Spinal cord (tissue), 10 donors: ENCODE measurements at places on chromosomes 3 and 15. TPM values are rescaled to one million over a fixed set of nuclear protein-coding genes. Genes with fewer than 3 reads are reported as not detected.

The PPARG gene
- polyA plus RNA-seq = 3.7 TPM

The UBA7 gene
- 26.4 TPM for polyA plus RNA-seq

The SOX2 gene
- polyA plus RNA-seq = 221 TPM

The CHRNA3 gene
- polyA plus RNA-seq = 7.7 TPM

The MORC1 gene
- polyA plus RNA-seq = 0.14 TPM

The DISP2 gene
- 28.6 TPM for polyA plus RNA-seq

The ARHGEF26 gene
- polyA plus RNA-seq = 48.2 TPM

The MYO1E gene
- polyA plus RNA-seq = 28.7 TPM

The CCR2 gene
- 0.13 TPM for polyA plus RNA-seq

The NEDD4 gene
- polyA plus RNA-seq = 5.7 TPM

The SLC26A6 gene
- polyA plus RNA-seq = 25.6 TPM

The DPP8 gene
- 30.3 TPM for polyA plus RNA-seq

The PP2D1 gene
- polyA plus RNA-seq = 1.1 TPM

The EPM2AIP1 gene
- 35.9 TPM for polyA plus RNA-seq

DNA sequence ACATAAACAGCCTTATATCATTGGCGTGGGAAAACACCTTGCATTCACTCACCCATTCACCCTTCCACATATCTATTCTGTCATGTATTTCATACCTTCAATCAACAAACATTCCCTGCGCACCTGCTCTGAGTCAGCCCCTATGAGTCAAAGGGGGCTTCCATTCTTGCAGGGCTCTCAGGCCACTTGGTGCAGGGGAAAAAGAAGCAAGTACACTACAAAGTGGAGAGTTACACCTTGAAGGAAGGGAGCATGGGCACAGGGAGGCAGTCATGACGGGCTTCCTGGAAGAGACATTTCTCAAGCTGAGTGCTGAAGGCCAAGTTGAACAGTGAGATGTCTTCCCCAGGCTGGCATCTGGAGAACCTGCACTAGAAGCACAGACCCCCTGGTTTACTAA, 4.6 kb upstream of the AMOTL2 start:
- no peak for DNase-seq

GRCh38 chr3:129226374-129226773, 23.0 kb upstream of the COPG1 start:
- peak; percentile 17 for DNase-seq

- DNase-seq = peak; percentile 67
Measured at GRCh38 chr3:188262913-188263683, 109.1 kb downstream of the LPP start.

DNA sequence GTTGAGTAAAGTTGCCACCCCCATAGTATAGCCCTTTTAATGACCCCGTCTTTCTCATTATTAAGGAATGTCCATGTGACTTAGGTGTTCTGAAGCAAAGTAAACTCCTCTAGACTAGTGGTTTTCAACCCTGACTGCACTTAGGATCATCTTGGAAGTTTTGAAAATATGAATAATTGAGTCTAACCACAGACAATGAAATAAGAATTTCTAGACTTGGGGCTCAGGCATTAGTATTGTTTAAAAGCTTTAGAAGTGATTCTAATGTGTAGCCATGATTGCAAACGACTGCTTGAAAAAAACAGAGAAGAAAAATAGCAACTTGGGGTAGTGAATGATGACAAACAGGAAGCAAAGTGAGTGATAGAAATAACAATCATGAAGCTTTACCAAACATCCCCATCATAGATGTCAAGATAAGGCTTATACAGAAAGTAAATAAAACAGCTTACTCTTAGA, 35.0 kb downstream of the ALCAM start:
- no peak for DNase-seq

GRCh38 chr3:123158899-123159390, 42.8 kb upstream of the SEC22A start:
- DNase-seq = no peak

DNA sequence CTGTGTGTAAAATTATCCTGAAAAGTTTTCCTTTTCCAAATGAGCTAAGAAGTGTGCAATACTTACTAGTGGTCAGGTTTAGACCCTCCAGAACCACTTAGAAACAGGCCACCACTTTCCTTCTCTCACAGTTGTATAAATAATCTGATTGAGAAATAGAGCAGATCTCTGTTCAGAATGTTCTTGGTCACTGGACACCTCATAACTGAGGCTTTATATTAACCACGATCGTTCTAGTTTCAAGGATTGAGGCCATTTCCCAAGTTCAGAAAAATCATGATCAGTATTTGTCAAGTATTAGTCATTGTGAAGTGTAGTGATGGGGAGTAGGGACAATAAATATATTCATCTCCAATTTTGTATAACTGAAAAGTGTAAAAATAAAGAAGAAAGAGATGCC, 1.0 kb upstream of the MAP3K13 start:
- DNase-seq = no peak

GRCh38 chr3:117404141-117404540, 694.6 kb downstream of the TUSC7 start:
- DNase-seq = no peak

- no peak for DNase-seq
Measured at GRCh38 chr3:113914646-113915045, 33.2 kb upstream of the ZDHHC23 start.

DNA sequence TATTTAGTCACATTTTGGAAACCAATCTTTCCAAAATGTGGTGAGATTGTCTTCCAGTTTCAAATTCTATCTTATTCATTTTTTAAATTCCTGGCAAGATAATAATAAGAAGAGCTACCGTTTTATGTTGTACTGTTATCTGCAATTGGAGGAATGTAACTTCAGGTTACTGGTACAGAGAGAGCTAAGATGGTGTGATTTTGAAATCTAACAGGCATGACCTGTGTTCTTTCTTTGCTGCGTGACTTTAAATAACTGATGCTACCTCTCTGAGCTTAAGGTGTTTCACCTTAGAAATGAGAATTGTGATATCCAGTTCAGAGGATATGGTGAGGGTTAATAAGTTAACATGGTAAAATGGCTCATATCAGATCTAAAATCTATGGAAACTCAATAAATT, 21.7 kb downstream of the CADM2 start:
- DNase-seq = no peak

DNA sequence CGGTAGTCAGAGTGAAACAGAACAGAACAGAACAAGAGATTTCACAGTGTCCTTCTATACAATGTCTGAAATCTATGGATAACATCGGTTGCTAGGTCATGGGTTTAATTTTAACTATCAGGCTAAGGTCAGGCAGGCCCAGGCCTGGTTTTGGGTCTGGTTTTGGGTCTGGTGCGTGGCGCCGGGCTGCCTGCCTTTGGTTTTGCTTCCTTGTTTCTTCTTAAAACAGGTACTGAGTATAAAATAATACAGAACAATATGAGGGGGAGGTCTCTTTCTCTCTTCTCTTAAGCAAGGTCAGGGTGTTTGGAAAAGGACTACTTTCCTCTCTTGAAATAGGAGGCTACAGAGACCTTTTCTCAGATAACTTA, 1.4 kb downstream of the AEN start:
- DNase-seq = no peak

DNA sequence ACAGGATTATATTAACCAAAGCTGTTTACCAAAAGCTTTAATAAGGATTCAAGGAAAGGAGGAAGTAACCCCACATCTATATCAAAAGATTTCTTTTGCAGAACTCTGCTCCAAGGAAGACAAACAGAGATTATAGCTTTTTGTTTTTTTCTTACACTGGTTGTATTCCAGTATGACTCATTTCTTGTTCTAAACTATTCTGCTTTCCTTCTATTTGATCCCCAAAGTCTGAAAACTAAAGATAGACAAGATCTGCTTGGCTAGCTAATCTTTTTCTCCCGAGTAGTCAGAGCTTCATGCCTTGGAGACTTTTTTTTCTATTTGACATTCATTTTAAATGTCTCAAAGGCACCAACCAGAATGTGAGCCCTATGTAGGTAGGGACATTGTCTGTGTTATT, 36.8 kb upstream of the FRMD5 start:
- DNase-seq = no peak

GRCh38 chr3:25257026-25257425, 171.0 kb upstream of the RARB start:
- DNase-seq = no peak

GRCh38 chr3:25783661-25784512, 644 bp upstream of the NGLY1 start:
- DNase-seq = no peak

GRCh38 chr3:152192050-152192449, 76.7 kb upstream of the MBNL1 start:
- no peak for DNase-seq

GRCh38 chr3:49484471-49484870, 14.4 kb downstream of the DAG1 start:
- DNase-seq = no peak

DNA sequence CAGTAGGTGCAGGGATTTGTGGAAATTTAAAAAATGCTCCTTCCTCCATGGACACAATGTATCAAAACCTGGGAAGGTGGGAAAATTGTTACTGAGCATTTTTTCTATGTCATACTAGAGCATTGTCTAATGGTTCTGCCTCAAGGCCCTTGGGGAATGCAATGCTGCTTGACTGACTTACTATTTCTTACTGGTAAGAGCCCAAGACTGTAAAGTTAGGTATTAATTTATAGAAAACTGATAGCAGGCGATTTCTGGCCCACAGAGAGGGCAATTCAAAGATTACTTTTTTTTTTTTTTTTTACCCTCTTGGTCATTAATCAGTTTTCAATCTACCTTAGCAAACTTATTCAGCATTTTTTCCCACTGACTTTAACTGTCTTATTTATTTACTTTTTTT, 38.5 kb upstream of the MRPL3 start:
- no peak for DNase-seq

DNA sequence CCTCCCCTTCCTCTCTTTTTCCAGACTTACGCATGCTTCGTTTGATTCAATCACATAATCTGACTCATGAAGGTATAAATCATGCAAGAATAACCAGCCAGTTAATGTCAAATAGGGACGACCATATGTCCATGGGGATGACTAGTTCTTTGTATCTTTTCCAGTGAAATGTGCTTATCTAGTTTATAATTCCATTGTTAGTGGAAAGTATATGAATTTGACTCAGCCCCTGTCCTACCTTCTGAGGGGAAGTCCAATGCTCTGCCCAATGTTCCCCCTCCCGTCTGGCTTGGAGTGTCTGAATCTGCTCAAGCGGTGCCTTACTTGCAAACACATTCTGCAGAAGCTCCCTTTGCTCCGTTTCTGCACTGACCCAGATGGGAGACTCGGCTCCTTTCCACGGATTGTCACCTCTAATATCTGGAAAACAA, 55.0 kb upstream of the EPHB3 start:
- no peak for DNase-seq

GRCh38 chr3:147141516-147142288, 264.6 kb downstream of the ZIC4 start:
- DNase-seq = no peak

- no peak for DNase-seq
Measured at GRCh38 chr3:42717306-42717705, 14.7 kb upstream of the HHATL start.

DNA sequence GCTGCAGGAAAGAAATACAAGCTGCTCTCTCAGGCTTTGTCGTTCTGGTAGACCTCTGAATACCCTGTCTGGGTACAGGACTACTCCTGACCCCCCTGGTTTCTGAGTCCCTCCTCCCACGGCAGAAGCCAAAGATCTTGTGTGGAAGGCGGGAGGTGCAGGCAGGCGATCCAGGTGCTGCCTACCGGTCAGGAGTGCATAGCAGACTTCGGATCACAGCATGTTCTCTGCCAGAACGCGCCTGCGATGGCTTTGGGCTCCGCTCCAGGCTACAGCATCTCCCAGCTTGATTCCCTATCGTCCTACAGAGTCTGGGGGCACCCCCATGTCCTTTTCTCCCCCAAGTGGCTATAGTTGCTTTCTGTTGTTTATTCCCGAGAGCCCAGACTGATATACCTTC, 2.5 kb upstream of the CFAP100 start:
- DNase-seq = no peak

DNA sequence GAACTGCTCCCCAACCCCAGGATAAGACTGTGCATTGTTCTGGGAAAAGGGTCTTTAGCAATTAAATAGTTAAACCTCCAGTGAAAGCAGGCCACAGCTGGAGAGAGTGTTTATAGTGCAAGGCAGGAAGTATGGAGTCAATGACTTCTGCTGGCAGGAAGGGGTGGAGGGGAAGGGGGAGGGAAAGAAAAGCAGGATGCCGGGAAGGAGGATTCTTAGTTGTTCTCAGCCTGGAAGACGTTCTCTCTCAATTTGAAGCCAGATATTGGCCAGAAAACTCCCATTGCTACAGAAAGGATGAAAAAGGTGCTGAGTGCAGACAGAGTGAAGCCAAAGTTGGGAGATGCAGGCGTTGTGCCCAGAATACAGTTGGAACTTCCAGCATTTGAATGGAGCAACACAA, 35.7 kb upstream of the ACTL6A start:
- DNase-seq = peak; percentile 91

GRCh38 chr3:78668302-78668701, 1099.5 kb downstream of the ROBO1 start:
- no peak for DNase-seq

DNA sequence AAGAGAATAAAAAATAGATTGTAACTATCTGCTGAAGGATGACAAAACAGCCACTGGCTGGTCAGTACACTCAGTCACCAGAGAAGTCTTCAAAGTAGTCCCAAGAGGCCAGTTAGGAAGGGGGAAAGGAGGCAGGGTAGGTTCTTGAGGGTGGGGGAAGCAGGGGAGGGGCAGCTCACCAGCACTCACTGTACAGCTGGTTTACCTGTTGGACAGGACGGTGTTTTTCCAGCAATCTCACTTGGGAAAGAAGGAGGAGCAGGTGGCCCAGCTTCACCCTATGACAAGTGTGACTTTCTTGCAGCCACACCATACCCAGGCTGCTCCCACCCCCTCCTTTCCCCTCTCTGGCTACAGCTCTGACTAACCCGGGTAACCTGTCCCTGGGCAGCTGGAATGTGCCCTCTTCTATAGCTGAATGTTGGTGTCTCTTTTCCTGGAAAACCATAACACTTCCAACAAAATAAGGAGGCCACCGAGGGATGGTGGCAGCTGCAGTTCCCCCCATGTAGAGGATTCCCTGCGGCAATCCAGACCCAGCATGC, 203.4 kb upstream of the NSMCE3 start:
- no peak for DNase-seq

DNA sequence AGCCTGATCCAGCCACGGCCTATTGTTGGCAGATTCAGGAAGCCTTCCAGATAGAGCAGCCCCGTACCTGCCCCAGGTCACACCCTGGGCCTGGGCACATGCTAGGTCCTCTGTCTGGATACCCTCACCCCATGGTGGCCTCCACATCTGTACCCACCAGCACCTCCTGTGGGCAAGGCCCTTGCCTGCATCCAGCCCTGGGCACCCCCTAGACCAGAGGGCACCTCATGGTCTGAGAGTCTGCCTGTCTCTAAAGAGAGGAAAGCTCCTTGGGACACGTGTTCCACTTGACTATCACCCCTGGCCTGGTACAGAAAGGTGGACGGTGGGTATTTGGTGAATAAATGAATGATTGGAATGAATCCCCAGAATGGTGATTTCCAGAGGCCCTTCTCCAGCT, 8.9 kb upstream of the COMMD4 start:
- DNase-seq = no peak

- no peak for DNase-seq
Measured at GRCh38 chr15:30791239-30792175, 112.2 kb upstream of the FAN1 start.
